ENCODE measurements at places on chromosomes 5 and 9.
A peak's percentile ranks its signal among the peaks of the same experiment; 100 is the strongest.

GRCh38 chr5:66169534-66169933 is 25.4 kb downstream of the SREK1 start:
- DNase-seq, result no peak

DNA sequence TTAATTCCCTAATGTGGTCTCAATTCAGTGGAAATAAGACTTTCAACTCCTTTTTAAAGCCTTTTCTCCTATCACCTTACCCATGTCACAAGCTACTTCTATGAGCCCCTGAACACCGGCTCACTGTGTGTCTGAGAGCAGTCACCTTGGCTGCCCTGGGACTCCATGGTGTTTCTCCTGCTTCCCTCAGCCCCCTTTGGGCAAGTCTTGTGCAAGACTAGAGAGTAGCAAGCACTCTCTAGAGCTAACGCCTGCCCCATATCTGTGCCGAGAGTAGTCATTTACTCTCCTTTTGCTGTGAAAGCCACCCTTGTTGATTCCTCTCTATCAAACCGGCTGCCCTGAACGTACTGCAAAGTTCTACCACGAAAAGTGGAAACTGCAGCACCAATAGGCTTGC is 77.9 kb upstream of the DAB2 start:
- no peak for DNase-seq

DNA sequence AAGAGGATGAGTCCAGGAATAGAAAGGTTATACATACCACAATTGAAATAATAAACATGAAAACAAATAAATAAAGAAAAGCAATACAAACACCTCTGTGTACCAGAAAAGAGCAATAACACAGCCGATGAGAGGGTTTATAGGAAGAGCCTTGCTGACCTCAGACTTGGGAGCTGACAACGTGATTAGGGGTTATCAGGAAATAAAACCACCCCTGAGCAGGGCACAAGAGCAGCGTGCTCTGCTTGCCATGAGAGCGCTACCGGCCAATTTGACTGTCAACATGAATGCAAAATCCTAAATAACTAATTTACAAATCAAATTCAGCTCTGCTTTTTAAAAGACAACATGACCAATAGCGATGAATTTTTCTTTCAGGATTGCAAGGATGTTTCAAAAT is 2.6 kb upstream of the FREM1 start:
- DNase-seq, result no peak

- DNase-seq, result no peak
Observed at GRCh38 chr5:119864286-119864685, 234.9 kb downstream of the FAM170A start.

DNA sequence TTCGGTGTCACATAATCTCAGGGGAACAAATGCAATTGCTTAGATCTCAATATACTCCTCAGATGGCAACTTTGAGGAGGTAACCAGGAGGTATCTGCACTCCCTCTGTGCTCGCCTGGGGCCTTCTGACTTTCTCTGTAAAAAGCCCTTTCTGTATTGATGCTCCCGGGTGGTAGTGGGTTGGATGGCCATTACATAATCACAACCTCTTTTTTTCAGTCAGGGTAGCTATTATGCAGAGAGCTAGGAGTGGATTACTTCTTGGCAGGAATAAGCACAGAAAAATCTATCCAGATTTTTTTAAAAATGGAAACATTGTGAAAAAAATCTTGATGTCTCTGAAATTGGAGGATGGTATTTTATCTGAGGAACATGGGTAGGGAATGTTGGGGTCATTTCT is 116.6 kb downstream of the SH3GL2 start:
- no peak for DNase-seq

- DNase-seq, result no peak
Observed at GRCh38 chr5:93034621-93035590, 546.1 kb downstream of the NR2F1-AS1 start.

DNA sequence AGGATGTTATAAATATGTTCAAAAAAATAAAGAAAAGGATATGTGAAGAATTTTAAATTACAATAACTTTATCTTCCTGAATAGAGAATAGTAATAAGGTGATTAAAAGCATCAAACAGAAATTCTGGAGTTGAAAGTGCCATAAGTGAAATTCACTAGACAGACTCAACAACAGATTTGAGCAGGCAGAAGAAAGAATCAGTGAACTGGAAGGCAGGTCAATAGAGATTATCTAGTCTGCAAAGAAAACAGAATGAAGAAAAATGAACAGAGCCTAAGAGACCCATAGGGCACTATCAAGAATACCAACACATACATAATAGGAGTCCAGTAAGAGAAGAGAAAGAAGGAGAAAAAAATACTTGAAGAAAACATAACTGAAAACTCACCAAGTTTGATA is 162.1 kb downstream of the ROR2 start:
- no peak for DNase-seq

DNA sequence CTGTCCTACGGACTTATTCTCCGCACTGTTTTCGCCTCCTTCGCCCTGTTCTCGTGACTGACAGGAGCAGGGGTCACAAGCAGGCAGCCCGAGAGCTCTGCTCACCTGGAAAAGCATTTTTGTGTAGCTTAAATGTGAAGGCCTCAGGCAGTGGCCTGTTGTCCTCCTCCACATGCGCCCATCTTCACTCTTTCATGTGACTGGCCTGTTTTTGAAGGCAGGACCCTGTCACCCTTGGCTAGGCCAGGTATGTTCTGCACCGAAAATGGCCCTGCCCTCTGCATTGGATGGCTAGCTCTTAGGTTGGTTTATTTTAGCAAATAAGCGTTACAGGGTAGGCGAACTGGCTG is 614 bp upstream of the CPLANE1 start:
- no peak for DNase-seq

DNA sequence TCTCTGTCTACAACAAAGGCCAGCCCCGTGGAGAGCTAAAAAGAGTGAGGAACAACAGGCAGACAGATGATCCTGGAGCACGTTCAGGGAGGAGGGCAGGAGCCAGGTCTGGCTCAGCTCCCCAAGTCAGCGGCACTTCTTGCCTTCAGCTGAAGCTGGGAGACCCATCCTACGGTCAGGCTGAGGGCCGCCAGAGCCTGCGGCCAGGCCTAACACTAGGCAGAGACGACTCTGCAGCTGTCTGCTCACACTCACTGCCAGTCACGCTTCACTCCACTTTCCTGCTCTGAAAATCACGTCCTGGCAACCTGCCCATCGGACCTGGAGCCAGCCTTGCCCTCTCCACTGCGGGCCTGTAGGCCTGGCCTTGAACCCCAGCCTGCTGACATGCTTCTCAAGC is 160.9 kb upstream of the LHFPL2 start:
- no peak for DNase-seq

DNA sequence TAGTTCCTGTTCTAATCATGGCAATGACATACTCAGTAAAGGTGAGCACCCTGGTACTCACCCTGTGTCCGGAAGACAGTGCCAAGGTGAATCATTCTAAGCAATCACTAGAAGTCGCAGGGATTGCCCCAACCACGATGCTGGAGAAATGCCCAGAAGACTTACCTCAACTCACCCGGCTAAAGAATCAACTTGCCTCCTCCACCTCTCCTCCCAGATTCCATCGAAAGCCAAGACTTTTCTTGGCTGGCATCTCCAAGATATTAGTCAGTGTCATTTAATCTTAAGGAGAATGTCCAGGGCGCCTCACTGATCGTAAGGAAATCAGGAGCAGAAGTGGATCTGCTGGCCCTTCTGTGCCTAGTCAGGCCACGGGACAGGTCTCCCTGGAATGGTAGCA is 204.9 kb downstream of the ERCC6L2 start:
- DNase-seq, result no peak

DNA sequence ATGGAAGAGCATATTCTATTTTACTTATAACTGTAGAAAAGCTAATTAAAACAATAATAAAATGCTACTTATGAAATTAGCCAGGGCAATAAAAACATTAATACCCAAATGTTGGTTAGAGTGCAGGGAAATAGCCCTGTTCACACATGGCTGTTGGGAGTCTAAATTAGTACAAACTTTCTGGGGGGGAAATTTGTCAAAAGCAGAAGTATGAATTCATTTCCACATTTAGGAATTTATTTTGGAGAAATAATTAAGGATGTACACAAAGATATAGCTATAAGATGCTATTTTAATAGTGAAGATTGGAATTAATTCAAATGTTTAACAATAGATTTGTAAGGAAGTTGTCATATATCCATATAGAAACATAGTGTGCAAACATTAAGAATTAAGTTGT is 190.5 kb downstream of the SEC61B start:
- DNase-seq, result no peak

GRCh38 chr9:9275601-9276000 is 1337.2 kb downstream of the PTPRD start:
- DNase-seq, result no peak

GRCh38 chr5:176531902-176532493 is 5.2 kb downstream of the RNF44 start:
- no peak for DNase-seq

GRCh38 chr5:147860641-147861025 is 17.9 kb upstream of the SCGB3A2 start:
- DNase-seq, result no peak

DNA sequence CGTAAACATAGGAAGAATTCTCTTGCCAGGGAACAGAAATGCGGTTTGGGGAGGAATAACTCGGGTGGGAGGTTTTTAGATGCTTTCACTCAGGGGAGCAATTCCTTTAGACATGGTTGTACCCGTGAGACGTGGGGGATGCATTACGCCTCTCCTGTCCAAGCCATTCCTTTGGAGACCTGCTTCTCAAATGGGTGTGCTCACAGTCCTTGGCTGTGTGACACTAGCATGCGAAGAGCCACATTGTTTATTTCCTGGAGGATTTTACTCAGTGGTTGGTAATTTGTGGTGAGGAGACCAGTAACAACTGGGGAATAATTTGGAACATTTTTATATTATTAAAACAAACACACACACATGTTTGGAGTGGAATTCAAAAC is 18.5 kb downstream of the COL15A1 start:
- no peak for DNase-seq

DNA sequence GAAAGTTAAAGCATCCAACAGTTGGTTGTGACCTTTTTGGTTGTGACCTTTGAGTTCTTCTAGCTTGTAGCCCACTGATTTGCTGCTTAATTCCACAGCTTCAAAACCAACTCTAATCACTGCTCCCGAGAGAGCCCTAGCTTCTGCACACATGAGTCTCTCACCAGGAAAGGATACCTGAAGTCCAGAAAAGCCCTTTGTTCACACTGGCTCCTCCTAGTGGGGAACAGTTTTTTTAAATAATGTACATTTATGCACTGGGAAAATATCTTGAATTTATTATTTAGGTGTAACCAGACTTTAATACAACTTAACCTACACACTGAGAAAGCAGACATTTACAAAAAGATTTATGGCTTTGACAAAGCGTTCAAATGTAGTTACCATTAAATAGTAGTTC is 120.2 kb upstream of the CCDC152 start:
- DNase-seq, result no peak

GRCh38 chr5:180718810-180719453 is 20.9 kb downstream of the OR2Y1 start:
- DNase-seq, result peak; percentile 7

DNA sequence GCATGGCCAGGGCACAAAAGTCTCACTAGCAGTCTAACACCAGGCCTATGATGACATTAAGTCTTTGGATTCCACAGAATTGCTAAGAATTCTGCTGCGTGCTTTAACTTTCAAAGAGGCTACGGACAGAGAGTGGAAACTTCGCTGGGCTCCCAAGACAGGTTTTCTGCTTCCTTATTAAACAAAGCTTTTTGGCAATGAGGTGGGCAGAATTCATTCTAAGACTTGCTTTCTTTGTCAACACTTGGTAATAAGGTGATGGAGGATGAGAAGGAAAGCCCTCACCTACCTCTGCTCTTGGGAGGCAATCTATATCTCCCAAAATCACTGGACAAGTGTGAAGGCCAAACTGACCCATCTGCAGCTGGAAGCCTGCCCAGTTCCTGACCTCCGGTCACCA is 231.9 kb downstream of the ATPSCKMT start:
- DNase-seq, result no peak

DNA sequence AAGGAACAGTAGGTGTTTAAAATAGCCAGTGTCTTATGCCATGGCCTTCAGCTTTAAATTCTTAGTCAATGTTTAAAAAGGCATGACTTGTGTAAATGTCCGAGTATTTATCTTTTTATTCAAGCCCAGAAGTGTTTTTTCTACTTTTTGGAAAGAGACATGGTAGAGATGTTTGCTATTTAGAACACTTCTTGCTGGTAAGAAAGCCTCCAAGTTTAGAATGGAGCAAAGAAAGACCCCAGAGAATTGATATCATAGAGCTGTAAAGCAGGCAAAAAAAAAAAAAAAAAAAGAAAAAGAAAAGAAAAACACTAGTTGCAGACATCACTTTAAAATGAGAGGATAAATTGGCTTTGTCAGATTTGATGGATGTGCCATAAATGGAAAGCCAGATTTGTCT is 375.1 kb downstream of the TMEM167A start:
- DNase-seq, result no peak

DNA sequence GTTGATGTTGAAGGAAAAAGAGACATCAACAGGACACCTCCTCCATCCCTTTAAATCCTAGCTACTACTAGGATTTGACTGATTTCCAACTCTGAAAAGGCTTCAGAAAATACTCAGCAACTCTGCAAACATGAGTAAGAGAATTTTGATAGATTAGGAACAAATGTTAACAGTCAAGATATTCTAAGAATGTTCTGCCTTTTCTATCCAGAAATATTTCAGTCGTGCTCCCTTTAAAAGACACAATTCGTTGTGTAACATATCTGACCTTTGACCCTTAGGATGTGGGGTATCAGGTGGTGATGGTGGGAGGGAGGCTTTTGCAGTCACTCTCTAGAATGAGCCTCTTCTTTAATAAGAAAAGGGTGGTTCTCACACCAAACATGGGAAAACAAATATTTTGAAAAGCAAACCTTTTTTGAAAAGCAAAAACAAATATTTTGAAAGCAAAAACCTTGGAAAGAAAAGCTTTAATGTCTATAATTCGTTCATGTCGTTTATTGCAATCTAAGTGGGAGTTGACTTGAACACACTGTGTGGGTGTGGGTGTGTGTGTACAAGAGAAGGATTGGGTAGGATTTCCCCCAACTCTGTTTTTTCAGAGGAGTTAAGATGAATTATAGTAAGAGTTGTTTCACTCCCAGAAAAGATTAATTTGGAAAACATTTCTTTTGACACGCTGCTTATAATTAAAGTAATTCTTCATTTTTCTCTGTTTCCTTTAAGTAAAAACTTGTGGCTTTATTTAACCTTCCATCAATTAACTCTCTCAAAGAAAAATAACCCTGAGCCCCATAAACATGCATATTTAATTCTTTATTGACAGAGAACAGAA is 152.8 kb downstream of the TMEM167A start:
- DNase-seq, result no peak

- DNase-seq, result peak; percentile 30
Observed at GRCh38 chr5:39716532-39717028, 291.8 kb upstream of the DAB2 start.

GRCh38 chr5:93019896-93020295 is 561.1 kb downstream of the NR2F1-AS1 start:
- no peak for DNase-seq

DNA sequence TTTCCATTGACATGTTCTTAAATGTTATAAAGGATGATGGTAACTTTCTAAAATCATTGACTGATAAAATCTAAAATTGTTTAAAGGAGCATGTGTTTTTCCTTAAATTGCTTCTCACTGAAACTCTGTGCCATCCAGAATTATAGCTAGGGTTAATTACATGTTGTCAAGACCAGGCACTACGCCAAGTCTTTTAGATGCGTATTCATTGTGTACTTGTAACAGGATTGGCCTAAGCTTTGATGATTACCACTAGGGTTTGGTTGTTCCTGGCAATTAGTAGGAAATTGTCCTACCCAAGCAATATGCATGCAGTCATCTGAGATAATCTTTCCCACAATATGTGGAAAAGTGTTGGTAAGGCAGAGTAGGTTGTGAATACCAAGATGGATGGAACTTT is 43.8 kb downstream of the PRKACG start:
- no peak for DNase-seq

All from activated naive CD4-positive, alpha-beta T cell treated with Interleukin-2 at 50 U/mL for 16 hours (primary cell).